Right ventricle myocardium superior (tissue), 1 donor: ENCODE measurements at places on chromosomes 7 and 10. TPM values are rescaled to one million over a fixed set of nuclear protein-coding genes. Genes with fewer than 3 reads are reported as not detected.

ELFN1 gene
- total RNA-seq: 10.8 TPM

DNA sequence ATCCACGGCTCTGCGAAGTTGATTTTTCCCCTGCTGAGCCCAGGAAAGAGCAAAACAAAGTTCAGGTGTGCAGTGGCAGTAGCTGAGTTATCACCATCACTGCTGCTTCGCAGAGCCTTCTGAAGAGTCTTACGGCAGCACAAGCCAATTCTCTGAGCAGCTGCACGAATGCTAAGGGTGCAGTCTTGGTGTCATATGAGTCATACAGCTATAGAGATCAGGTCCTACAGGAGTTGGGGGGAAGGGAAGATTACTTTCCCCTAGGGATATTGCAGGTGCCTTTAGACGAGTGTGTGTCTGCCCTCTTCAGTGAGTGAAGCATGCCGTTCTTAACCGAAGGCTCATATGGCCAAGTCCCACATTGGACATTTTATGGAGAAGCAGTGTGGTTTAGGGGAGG is 227.8 kb downstream of the CELF2 start:
- no peak for DNase-seq

ASZ1 gene
- not detected for total RNA-seq

DNA sequence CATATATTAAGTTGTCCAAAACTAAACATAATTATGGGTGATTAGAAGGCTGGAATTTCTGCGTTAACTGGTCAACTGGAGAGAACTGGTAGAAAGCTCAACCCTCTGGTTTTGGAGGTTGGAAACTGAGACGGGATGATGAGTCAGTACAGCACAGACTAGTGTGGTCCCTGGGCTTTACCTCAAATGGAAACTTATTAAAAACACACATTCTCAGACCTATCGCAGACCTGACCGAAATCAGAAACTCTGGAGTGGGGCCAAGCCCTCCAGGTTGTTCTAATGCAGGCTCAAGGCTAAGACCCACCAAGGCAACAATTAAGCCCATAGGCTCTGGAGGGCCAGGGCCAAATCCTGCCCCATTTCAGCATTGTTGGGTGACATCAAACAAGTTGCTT is 136.9 kb downstream of the KCNMA1 start:
- no peak for DNase-seq

GRID1 gene
- total RNA-seq: 1.1 TPM

GRCh38 chr7:1053002-1053411 is 8.7 kb downstream of the GPR146 start:
- DNase-seq: peak; percentile 63

GRCh38 chr7:133412942-133413341 is 160.1 kb downstream of the EXOC4 start:
- DNase-seq: no peak

DNA sequence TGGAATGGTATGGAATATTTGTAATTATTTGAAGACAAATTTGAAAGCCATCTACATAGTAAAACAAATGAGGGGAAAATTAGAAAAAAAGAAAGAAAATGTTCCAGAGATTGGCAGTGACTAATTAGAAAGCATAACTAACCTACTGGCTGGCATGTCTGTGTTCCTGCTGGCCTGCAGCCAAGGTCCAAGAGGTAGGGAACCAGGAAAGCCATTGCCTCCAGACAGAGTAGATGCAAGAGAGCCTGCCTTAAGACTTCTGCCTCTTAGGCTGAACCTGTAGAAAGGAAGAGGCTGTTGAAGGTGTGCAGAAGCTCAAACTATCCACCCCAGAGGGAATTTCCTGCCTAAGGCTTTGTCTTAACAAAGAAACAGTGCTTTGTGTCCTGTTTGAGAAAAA is 982.0 kb downstream of the SORCS1 start:
- DNase-seq: no peak

- DNase-seq: no peak
These were observed 1.5 kb upstream of the MKX start for GRCh38 chr10:27747096-27747451.

DNA sequence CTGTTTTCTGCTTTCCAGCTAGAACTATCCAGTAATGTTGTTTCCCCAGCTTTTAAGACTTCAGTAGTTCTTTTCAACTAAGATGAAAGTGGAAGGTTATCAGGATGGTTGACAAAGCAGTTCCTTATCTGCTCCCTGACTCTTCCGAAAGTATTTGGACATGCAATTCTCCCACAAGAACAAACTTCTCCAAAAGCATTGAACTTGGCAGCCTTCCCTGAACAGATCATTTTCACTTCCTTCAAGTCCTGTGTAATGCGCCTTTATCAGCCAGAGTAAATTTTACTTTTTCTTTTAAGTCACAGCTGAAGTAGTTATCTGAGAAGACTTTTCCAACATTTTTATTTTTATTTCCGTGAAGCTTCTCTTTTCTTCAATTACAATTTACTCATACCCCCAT is 39.7 kb downstream of the CDC14C start:
- no peak for DNase-seq

AMZ1 gene
- total RNA-seq: 0.08 TPM

DNA sequence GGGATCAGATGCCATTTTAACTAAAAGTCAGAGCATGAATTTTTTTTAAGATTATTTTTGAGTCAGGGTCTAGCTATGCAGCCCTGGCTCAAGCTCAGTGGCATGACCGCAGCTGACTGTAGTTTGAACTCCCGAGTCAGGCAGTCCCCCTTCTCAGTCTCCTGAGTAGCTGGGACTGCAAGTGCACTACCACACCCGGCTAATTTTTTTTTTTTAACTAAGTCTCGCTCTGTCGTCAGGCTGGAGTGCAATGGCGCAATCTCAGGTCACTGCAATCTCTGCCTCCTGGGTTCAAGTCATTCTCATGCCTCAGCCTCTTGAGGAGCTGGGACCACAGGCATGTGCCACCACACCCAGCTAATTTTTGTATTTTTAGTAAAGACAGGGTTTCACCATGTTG is 7.8 kb downstream of the TAS2R41 start:
- peak; percentile 43 for DNase-seq

DNA sequence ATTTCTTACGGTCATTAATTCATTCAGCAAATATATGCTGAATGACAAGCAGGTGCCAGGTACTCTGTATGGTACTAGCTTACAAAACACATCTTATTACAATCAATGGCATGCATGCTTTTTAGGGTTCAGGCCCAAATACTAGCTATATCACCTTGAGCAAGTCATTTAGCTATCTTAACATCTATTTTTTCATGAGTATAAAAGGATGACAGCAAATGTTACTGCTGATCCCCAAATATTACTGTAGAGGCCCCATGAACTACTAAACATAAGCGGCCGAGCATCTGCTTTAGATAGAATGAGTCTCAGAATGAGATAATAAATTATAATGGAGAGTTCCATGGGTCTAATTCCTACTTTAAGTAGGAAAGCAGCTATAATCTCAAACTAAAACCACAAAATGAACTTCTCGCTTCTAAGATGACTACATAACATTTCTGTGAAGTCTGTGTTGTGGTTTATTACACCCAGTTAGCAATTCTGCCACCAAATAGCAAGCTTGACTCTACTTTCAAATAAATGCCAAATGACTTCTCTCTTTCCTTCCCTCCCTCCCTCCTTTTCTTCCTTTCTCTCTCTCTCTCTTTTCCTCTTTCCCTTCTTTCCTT is 113.7 kb upstream of the LRRN3 start:
- DNase-seq: no peak

LANCL2 gene
- total RNA-seq: 5.6 TPM

DNA sequence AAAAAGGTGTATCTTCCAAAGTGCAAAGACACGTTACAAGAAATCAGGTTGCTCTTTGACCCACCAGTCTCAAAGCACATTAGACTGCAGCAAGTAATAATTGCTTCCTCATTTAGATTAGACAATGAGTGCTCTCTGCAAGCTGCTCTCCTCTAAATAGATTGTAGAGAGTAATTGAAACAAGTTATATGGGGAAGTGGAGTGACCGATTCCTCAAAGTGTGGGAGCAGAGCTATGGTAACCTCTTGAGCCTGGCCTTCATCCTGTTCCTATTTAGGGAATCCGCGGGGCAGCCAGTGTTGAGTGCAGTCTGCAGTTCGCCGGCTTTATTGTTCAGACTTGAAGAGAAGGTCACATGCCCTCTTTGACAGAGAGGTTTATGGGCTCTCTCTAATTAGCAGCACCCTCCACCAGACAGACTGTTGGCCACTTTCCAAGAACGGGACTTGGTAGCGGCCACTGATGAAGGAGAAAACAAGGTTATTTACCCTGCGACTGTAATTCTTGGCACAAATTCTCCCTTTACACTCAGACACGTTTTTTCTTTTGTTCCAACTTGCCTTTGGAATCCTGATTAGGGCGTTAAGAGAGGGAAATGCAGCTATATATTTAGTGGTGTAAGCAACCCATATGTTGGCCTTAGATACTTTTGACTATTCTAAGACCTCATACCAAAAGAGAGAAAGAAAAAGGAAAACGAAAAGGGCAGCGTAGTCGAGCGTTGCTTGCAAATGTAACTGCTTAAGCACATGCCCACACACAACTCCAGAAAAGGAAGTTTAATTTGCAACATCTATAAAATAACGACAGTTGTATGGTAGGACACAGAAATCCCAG is 107.5 kb downstream of the REEP3 start:
- DNase-seq: peak; percentile 77

- DNase-seq: no peak
These were observed 250.0 kb downstream of the CDC14C start for GRCh38 chr7:49174396-49174795.

FBH1 gene
- 83.0 TPM for total RNA-seq

JAKMIP3 gene
- 1.5 TPM for total RNA-seq

DNA sequence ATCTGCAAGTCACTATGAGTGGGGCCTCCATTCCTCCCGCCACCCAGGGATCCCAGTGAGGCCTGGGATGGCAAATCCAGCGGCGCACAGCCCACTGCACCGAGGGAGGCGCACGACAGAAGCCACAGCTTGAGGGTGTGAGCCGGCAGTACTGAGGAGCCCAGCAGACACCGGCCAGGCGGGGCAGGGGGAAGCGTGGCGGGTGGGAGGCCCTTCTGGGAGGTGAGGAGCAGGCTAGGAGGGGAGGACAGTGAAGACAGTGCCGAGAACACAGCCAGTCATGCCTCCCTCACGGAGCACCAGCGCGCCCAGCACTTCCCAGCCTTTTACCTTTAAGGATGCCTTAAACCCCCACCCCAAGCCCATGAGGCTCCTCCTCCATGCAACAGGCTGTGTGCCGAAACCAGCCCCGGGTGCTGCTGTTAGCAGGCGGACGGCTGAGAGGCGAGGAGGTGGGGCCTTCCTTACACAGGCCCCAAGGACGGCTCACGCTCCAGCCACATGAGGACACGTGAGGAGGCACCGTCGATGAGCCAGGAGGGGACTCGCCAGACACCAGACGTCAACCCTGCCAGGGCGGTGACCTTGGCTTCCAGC is 258.5 kb downstream of the PTPRN2 start:
- no peak for DNase-seq

- DNase-seq: no peak
These were observed 46.2 kb downstream of the BMPR1A start for GRCh38 chr10:86802473-86803108.

UCN3 gene
- not detected for total RNA-seq

- DNase-seq: no peak
These were observed 58.2 kb downstream of the ABI1 start for GRCh38 chr10:26802527-26802926.

RELN gene
- total RNA-seq: 0.56 TPM

DNA sequence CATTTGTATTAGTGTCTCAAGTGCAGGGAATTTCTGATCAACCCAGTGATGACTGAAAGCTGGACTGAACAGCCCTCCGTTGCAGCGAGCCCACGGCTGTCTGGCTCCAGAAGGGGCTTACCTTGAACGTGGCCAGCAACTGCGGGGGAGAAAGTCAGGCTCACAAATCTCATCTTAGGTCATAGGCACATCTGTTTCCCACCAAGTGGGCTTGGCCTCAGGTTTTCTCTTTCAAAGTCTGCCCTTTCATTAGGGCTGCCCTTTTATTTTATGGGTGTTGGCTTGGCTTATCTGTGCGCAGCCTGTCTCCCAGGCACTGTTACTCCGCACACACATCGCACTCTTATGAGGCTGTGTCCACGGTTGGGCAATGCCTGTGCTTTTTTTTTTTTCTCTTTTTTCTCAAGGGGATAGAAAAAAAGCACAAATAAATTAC is 178.0 kb downstream of the JCAD start:
- DNase-seq: peak; percentile 55

GRCh38 chr7:101910991-101911799 is 93.8 kb downstream of the CUX1 start:
- DNase-seq: peak; percentile 73

DNA sequence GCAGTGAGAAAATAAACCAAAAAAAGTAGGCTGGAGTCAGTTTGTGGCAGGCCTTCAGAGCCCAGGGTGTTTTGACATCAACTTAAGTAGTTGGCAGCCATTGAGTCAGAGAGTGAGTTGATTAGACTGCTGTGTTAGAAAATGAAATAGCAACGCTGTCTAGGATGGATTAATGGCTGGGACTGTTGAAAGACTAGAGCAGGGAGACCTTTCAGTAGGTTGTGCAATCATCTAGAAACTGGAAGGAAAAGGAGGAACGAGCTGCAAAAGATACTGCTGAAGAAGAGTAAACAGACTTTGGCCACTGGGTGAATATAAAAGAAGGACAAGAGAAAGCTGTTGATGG is 28.6 kb upstream of the TRIL start:
- DNase-seq: no peak

DNA sequence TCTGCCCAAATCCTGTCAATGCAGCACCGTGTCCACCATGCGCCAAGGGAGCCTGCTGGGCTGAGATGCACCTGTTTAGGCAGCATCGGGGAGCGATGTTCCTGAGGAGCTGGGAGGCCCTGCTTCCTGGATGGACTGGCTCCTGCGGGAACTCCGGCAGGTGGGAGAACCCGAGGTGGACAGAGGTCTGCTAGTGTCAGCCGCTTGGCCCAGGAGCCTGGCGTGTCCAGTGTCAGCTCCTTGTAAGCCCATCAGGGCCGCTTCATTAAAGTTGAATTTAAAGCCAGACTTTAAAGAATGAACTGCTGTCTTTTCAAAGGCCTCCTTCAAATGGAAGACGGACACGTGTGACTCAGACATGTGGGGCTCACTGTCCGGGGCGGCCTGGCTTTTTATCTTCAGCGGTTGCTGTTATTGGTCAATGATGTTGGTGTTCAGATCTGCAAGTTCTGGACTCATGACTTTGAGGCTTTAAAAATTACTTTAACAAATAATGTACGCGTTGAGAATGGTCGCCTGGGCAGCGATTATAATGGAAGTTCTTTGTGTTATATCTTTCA is 422.5 kb downstream of the DNAJB6 start:
- DNase-seq: peak; percentile 15

GRCh38 chr7:150961510-150962289 is 16.4 kb downstream of the KCNH2 start:
- DNase-seq: peak; percentile 38

FEZF1 gene
- not detected for total RNA-seq

SGPL1 gene
- total RNA-seq: 11.6 TPM

DNA sequence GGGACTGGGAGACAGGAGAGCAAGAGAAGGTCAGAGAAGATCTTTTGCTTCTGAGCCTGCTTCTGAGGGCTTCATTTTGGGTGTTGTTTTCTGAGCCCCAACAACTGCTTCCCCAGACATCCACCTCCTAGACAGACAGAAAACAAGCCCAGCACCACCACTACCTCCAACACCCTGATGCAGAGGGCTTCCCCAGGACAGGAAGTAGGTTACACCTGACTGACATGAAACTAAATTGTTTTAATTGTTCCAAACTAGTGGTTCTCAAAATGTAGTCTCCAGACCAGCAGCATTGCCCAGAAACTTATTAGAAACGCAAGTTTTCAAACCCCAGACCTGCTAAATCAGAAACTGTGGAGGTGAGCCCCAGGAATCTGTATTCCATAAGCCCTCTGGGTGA is 163.6 kb upstream of the KMT2E start:
- DNase-seq: no peak

SLC13A1 gene
- not detected for total RNA-seq
